ENCODE measurements at places on chromosomes 13 and 19.

DNA sequence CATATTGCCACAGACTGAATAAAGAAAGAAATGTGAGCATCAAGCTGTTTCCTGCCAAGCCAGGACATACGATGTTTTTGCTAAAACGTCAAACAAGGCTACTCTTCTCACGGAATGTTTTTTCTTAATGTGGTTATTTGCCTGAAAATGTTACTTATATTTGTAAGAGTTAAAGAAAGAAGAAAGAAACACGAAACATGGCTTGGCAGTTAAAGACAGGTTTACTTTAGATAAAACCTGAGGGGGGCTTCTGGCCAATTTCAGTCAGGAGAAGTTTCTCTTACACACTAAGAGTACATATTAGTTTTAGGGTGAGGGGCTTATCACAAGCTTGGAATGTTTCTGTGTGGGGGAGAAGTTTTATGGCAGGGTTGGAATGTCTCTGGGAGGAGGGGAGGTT, 4.4 kb upstream of the OR10H4 start:
- no peak for DNase-seq

DNA sequence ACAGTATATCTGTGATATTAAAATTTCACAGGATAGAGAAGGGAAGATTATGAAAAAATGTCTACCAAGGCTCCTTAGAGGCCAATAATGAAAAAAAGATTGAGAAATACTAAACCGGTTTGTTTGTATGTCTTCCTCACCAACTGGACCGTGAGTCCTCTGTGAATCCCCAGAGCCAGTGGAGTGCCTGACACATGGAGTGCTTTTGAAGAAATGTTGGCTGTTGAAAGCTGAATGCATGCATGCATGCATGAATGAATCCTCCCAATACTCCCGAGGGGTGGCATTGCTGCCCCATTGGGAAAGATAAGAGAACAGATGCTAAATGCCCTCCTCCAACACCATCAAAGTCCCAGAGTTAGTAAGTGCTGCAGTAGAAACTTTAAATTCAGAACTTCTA, 152.7 kb upstream of the SERP2 start:
- no peak for DNase-seq

DNA sequence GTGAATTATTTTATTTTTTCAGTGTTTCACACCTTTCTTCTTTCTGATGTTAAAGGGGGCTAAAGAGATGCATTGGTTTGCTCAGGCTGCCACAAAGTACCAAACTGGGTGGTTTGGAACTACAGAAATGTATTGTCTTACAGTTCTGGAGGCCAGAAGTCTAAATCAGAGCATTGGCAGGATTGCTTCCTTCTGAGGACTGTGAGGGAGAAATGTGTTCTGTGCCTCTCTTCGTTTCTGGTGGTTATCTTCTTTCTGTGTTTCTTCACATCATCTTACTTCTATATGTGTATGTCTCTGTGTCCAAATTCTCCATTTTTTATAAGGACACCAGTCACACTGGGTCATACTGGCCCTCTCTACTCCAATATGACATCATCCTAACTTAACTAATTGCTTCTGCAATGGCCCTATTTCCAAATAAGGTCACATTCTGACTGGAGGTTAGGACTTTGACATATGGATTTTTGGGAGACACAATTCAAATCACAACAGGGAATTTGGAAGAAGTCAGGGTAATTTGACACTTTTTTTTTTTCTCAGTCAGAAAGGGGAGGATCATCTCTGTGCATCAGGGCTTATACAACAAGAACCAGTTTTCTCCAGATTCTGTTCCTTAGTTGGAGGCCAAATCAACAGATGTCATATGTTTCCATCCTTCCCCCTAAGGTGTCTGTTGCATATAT, 188.2 kb downstream of the KCNRG start:
- no peak for DNase-seq

GRCh38 chr13:32150794-32151193, 119.2 kb downstream of the FRY start:
- DNase-seq, result no peak

- no peak for DNase-seq
Observed at GRCh38 chr13:101127741-101128353, 288.5 kb downstream of the NALCN start.

DNA sequence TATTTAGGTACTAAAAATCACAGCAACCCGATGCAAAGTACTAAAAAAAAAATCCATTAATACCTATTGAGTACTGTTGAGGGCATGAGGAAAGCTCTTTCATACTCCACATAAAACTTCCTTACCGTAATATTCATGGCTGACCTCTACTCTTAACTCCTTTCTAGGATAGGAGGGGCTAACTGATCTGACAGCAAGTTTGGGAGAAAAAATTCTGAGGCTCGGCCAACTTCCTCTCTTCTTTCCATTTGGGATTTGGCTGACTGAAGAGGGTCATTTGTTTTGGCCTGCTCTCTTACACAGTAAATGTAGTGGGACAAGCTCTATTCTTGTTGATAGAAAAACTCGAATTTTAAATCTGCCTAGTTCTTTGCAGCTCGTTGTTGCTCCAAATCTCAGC, 9.4 kb upstream of the USPL1 start:
- no peak for DNase-seq

- DNase-seq, result no peak
Observed at GRCh38 chr13:72643311-72643989, 84.0 kb downstream of the MZT1 start.

DNA sequence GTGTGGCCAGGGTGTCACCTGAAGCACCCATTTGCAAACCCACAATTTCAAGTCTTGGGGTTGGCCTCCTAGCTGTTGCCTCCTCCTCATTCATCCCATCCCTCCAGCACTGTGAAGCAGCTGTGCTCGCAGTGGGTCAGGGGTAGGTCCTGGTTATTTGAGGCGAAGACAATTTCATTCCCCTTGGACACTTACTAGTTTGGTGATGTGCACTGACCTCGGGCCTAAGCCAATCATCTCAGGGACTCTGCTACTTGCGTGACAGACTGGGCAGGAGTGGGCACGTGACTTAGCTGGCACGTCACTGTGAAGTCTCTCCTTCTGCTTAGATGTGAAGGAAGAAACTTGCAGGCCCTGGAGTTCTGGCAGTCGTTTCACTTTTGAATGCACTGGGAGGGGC, 3.5 kb upstream of the ATP11A start:
- DNase-seq, result no peak

- no peak for DNase-seq
Observed at GRCh38 chr13:46715363-46715762, 81.6 kb downstream of the ESD start.

DNA sequence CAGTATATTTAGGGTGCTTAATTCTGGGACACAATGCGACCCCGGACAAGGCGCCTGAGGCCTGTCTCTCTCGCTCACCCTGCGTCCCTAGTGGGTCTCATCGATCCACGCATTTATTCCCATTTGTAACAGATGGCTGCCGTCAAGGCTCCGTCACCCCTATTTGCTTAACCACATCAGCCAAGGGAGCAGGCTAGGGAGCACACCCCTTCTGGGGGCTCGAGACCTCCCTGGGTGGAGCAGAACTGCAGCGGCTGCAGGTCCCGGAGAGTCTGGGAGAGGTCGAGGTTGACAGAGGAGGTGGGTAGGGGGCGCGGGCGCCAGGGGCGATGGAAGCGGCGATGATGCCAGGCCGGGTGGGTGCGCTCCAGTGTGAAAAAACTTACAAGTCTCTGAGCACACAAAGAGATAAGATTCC, 507 bp downstream of the ALG5 start:
- peak; percentile 1 for DNase-seq

DNA sequence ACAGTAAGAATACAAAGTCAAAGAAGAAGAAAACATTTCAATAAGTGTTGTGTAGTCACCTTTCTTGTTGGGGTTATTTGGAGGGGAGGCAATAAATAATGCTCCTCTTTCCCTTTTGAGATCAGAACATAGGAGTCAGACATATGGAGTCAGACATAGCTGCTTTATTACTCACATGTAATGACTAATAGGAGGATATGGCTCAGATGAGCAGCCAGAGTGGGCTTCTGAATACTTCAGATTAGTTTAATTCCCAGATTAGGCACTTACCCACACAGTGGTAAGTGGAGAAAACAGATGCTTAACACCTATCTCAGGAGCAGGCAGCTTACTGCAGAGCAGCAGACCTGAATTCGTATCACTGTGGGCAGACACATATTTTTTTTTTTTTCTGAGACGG, 31.7 kb upstream of the C1QTNF9B start:
- DNase-seq, result no peak

GRCh38 chr13:111952814-111953213, 114.1 kb upstream of the SOX1 start:
- DNase-seq, result no peak

GRCh38 chr13:46386392-46387063, 524 bp downstream of the RUBCNL start:
- DNase-seq, result no peak

DNA sequence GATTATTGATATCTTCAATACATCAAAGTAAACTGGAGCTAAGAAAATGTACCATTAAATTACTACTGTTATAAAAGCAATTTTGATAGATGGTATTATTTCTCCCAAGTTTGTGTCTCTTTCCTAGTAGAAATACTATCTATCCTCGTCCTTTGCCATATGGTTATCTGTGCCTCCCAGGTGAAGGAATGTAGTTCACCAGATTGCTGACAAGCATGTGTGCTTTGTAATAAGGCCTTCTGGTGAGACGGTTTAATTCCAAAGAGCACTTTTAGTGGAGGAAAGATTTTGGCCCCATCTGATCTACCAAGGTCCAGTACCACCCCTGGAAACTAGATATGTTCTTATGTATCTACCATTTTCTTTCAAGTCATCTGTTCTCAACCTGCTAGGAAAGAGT, 243.6 kb downstream of the DLEU7 start:
- no peak for DNase-seq

GRCh38 chr19:30338878-30339623, 33.1 kb upstream of the ZNF536 start:
- no peak for DNase-seq

GRCh38 chr19:16889883-16890460, 1.2 kb downstream of the F2RL3 start:
- DNase-seq, result no peak

- DNase-seq, result no peak
Observed at GRCh38 chr19:4266253-4267000, 12.6 kb upstream of the SHD start.

GRCh38 chr19:3071768-3072167, 9.5 kb upstream of the TLE5 start:
- no peak for DNase-seq

DNA sequence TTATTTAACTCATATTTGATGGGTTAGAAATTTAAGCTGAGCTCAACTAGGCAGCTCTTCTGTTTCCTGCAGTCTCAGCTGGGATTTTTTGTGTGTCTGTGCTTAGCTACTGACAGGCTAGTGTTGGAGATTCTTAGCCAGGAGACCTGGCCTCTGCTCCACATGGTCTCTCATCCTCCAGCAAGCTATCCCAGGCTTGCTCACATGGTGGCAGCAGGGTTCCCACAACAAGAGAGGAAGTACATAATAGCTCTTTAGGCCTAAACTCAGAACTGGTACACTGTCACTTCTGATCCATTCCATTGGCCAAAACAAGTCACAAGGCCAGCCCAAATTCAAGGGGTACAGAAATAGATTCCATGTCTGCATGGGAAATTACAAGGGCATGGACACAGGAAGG, 406.2 kb downstream of the SUCLA2 start:
- no peak for DNase-seq
